ENCODE measurements at places on chromosomes 5 and 9. TPM values are rescaled to one million over a fixed set of nuclear protein-coding genes. Genes with fewer than 3 reads are reported as not detected.

Gene TMEFF1
- 103 TPM for total RNA-seq

Gene PPP3R2
- total RNA-seq, result not detected

Gene SLC34A1
- not detected for total RNA-seq

Gene LRRC70
- total RNA-seq, result 1.2 TPM

Gene EGFLAM
- total RNA-seq, result 0.15 TPM

Gene SHC3
- total RNA-seq, result 0.64 TPM

Gene DCTN3
- 45.6 TPM for total RNA-seq

Gene SPOCK1
- total RNA-seq, result 6.9 TPM

Gene PCSK1
- 3.9 TPM for total RNA-seq

- H3K4me1 ChIP-seq, result no peaks in the 10 kb centered on the region
- H3K27ac ChIP-seq, result no peak overlapping the region
- no peak for DNase-seq
- H3K27me3 ChIP-seq, result no peaks in the 10 kb centered on the region
- H3K36me3 ChIP-seq, result no peaks in the 10 kb centered on the region
- H3K4me3 ChIP-seq, result no peak overlapping the region
Observed at GRCh38 chr9:4717815-4718214, 23.2 kb downstream of the AK3 start.

- H3K36me3 ChIP-seq, result no peaks in the 10 kb centered on the region
- H3K27me3 ChIP-seq, result no peaks in the 10 kb centered on the region
- no peak overlapping the region for H3K27ac ChIP-seq
- no peak overlapping the region for H3K4me3 ChIP-seq
Observed at GRCh38 chr5:68325065-68325580, 109.6 kb downstream of the PIK3R1 start.

DNA sequence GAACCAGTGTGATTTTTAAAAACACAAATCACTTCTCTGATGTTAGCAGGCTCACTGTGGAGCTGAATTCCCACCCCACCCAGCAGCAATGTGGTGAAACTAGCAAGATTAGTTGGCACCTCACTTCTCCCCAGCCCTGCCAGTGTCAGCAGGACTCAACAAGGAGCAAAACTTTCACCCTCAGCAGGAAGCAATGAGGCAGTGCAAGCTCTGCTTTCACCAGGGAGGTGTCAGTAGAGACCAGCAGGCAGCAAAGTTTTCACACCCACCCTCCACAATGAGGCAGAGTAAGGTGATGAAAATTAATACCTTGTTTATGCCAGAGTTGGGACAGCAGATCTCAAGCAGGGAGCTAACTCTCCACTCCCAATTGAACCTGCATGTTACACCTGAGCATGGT, 565.0 kb downstream of the CETN3 start:
- H3K4me1 ChIP-seq, result peaks cover under 1% of the 10 kb centered on the region
- no peak overlapping the region for H3K27ac ChIP-seq
- DNase-seq, result no peak
- H3K27me3 ChIP-seq, result no peaks in the 10 kb centered on the region
- no peak overlapping the region for H3K4me3 ChIP-seq
- H3K36me3 ChIP-seq, result no peaks in the 10 kb centered on the region

- H3K36me3 ChIP-seq, result no peaks in the 10 kb centered on the region
- DNase-seq, result no peak
- H3K27me3 ChIP-seq, result no peaks in the 10 kb centered on the region
- H3K4me3 ChIP-seq, result no peak overlapping the region
- H3K27ac ChIP-seq, result no peak overlapping the region
- no peaks in the 10 kb centered on the region for H3K4me1 ChIP-seq
Observed at GRCh38 chr5:75435096-75435495, 76.3 kb downstream of the CERT1 start.

DNA sequence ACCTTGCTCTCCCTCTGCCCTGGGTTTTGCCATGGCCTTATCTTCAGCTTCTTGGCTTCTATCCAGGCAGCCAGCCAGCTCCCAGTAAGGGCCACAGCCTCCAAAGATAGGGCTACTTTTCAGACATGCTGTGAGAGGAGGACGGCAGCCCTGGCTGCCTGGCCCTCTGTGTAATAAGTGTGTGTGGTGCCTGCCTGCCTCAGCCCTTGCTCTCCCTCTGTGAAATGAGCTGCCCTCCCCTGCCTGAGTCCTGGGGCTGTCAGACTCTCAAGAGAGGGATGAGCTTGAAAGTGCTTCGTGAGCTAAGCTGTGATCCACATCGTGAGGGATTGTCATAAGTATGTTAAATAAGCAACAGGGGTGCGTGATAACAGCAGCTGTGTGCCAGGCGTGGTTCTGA, 8.1 kb downstream of the NDST1 start:
- H3K36me3 ChIP-seq, result no peaks in the 10 kb centered on the region
- no peak overlapping the region for H3K27ac ChIP-seq
- peaks cover 16% of the 10 kb centered on the region for H3K4me1 ChIP-seq
- no peak for DNase-seq

DNA sequence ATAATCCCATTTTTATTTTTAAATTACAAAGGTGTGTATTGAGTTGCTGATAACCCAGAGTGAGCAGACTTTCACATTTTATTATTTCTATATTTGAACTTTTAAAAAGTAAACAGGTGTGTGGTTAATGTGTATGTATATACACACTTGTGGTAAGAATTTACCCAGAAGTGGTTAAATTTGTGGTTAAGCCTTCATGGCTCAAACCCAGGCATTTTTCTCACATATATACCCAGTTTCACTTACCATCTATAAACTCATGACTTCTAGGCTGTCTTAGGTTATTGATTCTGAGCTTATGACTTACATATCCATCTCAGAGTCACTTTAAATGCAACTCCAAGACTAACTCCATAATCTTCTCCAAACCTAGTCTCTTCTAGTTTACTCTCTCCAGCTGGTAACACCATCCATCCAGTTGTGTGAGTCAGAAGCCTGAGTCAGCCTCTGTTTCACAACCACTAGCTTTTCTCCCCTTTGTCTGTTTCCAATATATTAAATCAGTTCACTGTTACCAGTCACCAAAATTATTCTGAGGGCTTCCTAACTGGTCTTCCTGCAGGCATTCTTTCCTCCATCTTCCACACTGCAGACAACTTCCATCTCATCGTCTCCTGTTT, 20.2 kb downstream of the ZBED3 start:
- no peaks in the 10 kb centered on the region for H3K27me3 ChIP-seq
- H3K4me1 ChIP-seq, result no peaks in the 10 kb centered on the region
- no peak overlapping the region for H3K4me3 ChIP-seq

Data from neural progenitor cell (in vitro differentiated cells).